SW 1271 (cell line): ENCODE measurements at places on chromosomes 5 and 9.

DNA sequence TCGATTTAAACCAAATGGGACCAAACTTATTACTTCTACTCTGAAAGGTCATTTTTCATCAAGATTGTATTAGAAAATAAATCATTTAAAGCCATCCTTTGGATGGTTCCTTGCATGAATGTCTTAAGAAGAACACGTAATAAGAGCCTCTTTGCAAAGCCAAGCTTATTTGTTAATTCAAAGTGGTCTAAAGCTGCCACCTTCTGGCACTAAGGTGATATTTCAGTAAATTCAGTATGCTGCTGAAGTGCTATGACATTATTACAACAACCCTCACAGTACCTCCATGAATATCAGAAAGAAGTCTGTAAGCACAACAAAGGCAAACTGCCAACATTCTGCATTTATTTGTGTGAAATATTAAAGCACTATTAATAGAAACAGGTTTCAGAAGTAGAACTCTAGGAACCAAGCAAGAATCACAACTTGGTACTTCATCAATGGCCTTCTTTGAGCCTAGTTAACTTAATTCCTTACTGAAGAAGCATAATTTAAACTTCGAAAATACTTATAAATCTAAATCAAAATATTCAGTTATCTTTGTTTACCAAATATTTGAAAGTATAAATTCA is 53.1 kb upstream of the TYRP1 start:
- DNase-seq: no peak

DNA sequence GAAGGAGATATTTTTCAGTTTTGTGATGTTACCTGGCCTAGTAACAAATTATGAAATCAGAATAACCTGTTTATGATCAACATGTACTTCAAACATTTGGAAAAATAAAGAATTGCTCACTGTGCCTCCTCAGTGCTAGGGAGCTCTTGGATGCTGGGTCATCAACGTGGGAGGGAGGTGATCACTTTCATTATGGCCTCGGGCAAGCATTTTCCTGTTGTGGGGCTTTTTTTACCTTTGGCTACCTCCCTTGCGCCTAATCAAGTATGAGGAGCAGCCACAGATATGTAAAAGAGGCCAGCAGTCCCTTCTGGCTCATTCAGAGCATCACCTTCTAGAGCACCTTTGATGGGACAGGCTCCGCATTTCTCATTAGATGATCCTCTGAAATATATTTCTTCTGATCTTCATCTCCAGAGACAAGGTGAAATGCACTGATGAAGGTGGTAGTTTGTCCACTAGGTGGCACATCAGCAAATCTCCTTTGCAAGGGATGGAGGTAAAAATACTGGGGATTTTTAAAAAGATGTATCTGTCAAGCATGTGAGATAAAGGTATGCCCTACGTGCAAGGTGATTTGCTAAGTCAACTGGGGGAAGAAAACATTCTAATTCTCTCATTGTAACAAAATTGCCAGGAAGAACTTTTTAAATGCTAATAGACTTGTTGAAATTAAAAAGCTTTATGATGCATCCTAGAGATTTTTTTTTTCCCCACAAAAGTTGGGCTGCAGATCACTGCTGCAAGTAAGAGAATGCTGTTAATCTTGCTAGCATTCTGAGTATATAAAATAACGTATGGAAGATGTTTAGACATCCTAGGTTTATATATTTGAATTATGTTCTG is 218.2 kb downstream of the MAST4 start:
- DNase-seq: peak; percentile 8

DNA sequence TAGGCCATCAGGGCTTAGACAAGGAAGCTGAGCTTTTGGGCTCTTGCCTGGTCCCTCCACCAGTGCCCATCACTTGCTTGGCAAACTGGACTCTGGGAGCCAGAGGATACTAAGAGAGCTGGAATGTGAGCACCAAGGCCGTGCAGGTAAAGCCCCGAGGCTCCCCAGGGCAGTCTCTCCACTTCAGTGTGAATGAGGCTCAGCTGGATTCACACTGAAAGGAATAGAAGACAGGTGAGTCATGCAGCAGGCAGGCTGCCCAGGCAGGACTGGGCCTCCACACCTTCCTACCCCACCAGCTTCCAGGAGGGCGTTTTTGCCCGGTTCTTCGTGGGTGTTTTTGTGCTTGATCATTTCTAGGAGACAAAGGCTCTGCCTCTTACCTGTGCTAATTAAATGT is 7.3 kb upstream of the CTSV start:
- DNase-seq: peak; percentile 15

DNA sequence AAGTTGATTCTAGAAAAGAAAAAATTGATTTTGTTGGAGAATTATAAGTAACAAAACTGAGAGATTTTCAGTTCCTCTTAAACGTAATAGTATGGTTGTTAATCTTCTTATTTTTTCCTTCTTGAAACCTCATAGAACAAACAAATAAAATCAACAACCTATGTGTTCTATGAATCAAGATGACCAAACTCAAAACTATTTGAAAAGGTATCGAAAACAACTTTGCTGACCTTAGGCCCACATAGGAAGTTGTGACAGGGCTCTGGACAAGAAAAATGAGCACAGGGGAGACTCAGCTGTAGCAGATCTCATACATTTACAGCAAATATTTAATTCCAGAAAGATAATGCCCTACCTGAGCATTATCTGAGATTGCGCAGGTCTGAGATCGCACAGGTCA is 169.4 kb upstream of the CCNH start:
- DNase-seq: no peak

DNA sequence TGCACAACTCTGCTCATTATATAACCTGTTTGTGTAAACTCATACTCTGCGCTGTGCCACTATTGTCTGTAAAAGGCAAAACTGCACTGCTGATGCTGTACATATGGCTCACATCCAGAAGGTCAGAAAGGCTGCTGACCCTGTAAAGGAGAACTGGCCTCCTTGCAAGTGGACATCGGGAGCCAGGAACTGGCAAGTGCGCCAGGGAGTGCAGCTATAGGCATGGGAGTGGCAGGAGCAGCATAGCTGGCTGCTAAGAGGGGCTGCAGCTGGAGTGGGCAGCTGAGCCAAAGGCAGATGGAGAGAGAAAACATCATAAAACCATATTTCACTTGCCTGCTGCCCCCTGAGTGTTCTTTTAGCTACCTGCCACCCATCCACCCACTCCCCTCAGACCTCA is 2183.4 kb upstream of the ACO1 start:
- no peak for DNase-seq

GRCh38 chr5:148776780-148777179 is 49.6 kb upstream of the ADRB2 start:
- peak; percentile 63 for DNase-seq

- DNase-seq: no peak
Observed at GRCh38 chr5:136734628-136735027, 369.3 kb upstream of the TRPC7 start.

GRCh38 chr5:57386958-57387357 is 95.7 kb downstream of the ACTBL2 start:
- DNase-seq: peak; percentile 15

- DNase-seq: no peak
Observed at GRCh38 chr9:86749894-86750255, 197.4 kb downstream of the GAS1 start.
